Natural killer cell (primary cell): ENCODE measurements at places on chromosomes 7 and 10.
A peak's percentile ranks its signal among the peaks of the same experiment; 100 is the strongest.

GRCh38 chr10:108319434-108320222 is 1155.1 kb upstream of the SORCS1 start:
- DNase-seq, result no peak

DNA sequence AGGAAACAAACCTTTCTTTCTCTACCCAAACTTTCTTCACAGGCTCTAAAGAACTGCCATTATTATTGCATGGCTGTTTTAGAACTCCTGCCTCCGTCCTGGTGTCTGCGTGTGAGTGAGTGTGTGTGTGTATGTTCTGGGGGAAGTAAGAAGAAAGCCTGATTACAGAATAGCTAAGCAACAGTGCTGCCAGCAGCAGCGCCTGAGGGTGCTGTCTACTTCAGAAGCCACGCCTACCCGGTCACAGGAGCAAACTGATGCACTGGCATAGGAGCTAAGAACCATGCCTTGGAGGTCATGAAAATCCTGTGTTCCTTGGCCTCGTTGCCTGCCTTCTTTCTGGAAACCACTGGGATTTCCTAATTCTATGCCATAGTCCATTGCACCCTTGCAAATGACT is 25.2 kb downstream of the LIPK start:
- DNase-seq, result no peak

DNA sequence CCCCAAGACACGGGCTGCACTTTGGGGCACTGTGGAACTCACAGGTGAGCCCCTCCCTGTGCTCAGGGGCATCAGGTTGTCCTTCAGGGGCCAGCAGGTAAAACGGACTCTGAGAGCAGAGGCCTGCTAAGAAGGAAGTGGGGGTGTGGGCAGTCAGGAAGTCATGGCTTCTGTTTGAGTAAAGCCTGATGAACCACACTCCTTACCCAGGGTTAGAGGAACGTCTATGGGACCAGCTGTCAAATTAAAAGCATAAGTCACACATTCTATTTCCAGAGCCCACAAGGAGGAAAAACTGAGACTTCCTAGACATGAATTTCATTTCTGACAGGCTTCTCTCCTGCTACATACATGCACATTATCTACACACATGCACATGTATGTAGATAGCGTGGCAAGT is 616.4 kb downstream of the SDK1 start:
- no peak for DNase-seq

DNA sequence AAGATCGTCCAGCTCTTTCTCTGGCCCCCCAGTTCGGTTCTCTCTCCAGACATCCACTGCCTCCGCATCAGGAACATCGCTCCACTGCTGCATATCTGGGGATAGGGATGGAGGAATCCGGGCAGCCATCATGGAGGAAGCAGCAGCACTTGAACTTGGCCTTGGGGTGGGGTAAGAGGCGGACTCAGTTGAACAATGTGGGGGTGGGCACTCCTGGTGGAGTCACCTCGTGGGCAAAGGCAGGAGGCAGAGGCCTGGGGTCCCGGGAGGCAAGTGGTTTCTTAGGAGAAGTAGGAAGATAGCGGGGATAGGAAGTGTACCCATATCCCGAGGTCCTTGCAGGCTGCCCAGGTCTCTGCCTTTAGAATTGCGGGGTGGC is 98.3 kb downstream of the CHST15 start:
- DNase-seq, result no peak

GRCh38 chr10:23362879-23363792 is 18.5 kb upstream of the C10orf67 start:
- peak; percentile 80 for DNase-seq

DNA sequence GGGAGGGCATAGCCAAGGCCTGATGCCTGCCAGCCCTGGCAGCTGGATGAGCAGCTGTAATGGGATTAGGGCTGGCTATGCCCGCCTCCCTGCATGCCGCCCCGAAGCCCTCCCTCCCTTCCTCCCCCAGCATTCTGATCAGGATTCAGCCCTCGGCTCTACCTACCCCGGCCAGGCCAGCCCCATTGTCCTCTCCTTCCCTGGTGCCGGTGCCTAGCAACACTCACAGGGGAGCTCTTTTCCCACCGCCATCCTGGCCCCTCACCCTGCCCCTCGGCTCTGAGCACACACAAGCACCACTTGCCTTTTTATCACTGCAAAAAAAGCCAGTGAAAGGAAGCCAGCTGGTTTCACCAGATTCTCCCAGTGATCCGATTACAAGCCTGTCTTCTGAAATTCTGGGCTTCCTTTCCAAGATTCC is 9.0 kb upstream of the ADCYAP1R1 start:
- DNase-seq, result no peak

DNA sequence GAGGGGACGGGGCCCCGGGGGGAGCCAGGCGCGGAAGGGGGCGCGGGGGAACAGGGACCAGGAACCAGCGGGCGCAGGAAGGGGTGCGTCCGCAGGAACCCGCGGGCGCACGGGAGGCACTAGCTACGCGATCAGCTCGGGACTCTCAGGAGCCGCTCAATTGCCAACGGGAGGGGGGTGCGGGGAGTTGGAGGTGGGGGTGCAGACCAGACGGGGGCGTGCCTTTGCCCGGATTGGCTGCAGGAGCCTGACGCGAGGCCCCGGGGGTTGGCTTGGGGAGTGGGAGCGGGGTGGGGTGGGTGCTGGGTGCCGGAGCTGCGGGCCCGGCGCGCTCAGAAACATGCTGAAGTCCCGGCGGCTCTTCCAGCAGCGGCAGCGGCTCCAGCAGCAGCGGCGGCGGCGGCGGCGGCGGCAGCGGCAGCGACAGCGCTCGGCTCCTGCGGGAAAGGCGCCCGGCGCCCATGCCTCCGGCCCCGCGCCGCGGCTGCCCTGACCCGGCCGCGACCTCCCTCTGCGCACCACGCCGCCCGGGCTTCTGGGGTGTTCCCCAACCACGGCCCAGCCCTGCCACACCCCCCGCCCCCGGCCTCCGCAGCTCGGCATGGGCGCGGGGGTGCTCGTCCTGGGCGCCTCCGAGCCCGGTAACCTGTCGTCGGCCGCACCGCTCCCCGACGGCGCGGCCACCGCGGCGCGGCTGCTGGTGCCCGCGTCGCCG is at the start of gene ADRB1:
Gene ADRB1, plus strand, starts transcription at position 335 of the 715 bp plus-strand sequence. Its CDS starts 267 bp downstream, at position 602.
- DNase-seq, result peak; percentile 58

- DNase-seq, result no peak
Measured at GRCh38 chr10:90992462-90992861, 71.6 kb upstream of the ANKRD1 start.

- DNase-seq, result no peak
Measured at GRCh38 chr10:10642751-10643150, 374.9 kb upstream of the CELF2 start.

- no peak for DNase-seq
Measured at GRCh38 chr7:27943241-27943640, 203.3 kb downstream of the TAX1BP1 start.

DNA sequence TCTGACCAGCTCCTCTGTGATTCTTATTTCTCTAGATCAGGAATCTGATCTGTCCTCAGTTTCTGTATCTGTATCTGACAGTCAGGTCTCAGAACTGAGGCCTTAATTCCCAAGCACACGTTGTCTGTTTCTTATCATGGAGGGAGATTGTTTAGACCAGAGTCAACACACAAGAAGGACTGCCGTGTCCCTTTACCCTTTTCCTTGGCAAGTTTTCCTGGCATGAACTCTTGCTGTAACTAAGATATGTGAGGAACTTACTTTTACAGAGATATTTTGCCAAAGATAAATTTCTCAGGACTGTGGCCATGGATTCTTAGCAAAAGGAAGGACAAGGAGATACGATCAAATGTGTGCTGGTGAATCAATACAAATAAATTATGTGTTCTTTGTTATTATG is 181.0 kb downstream of the SORCS3 start:
- no peak for DNase-seq

- DNase-seq, result no peak
Measured at GRCh38 chr7:79774150-79774549, 320.7 kb upstream of the MAGI2 start.

DNA sequence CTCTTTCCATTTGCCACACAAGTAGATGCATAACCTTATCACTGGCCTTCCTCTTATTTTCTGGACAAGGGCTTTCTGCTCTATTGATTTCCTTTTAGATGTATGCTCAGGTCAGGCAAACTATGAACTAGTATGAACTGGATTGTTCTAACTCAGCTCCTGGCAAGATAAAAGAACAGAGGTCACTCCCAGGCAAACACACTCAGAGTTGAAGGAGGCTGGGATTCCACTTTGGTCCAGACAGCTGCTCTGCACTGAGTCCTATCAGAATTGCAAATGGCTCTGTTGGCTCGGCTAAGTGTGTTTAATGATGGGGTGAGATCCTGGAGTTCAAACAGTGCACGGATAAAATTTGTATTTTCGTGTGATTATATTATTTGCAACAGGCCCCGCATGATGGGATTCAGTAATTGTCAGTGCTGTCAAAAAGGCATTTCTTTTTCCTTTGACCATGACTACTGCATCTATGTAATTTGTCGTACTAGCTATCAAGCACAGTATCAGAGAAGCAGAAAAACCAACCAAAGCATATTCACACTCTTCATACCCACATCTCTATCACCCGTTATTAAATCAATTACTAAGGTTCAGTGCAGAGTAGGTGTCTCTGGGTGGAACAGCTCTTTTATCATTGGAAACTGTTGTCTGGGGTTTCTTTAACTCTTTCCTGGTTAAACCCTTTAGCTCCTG is 288.1 kb upstream of the PRKCQ start:
- no peak for DNase-seq

- no peak for DNase-seq
Measured at GRCh38 chr7:50336894-50337703, 32.6 kb downstream of the IKZF1 start.

- no peak for DNase-seq
Measured at GRCh38 chr10:127375461-127375860, 173.6 kb upstream of the NPS start.

GRCh38 chr10:110979611-110980010 is 60.2 kb downstream of the SHOC2 start:
- DNase-seq, result no peak

- DNase-seq, result no peak
Measured at GRCh38 chr7:127819975-127820731, 168.2 kb downstream of the SND1 start.

GRCh38 chr7:20038676-20039075 is 178.5 kb downstream of the MACC1 start:
- no peak for DNase-seq

- DNase-seq, result peak; percentile 1
Measured at GRCh38 chr7:149881328-149882247, 7.8 kb downstream of the ATP6V0E2 start.

- no peak for DNase-seq
Measured at GRCh38 chr10:15485684-15486316, 114.7 kb upstream of the FAM171A1 start.

DNA sequence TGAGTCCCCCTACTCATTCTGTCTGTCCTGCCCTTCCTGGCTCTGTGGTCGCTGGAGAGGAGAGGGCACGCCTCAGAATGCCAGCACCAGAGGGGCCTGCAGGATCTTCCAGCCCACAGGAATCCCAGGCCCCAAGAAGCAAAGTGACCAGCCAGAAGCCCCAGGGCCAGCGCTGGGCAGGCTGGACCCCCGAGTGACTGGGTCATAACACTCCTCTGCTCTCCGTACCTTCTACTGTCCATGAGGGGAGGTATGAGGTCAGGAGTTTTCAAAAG is 102.6 kb upstream of the GPR26 start:
- no peak for DNase-seq

DNA sequence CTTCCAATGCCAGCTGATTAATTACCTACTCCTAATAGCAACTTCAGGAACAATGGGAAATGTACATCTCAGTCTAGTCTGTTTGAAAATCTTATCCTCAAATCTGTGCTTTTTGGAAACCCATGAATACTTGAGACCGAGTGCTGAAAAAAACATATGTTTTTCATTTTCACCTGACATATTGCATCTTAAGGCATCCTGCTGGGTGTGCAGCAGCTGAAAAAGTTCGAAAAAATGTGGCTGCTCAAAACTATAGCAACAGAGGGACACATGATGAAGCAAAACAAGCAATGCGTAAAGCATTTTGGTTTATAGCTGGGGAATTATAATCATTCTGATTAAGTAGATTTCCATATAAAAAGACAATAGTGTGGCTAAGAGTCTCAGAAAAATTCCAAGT is 218.0 kb downstream of the CREB5 start:
- DNase-seq, result no peak

- DNase-seq, result no peak
Measured at GRCh38 chr7:151056666-151057505, 811 bp downstream of the CDK5 start.

DNA sequence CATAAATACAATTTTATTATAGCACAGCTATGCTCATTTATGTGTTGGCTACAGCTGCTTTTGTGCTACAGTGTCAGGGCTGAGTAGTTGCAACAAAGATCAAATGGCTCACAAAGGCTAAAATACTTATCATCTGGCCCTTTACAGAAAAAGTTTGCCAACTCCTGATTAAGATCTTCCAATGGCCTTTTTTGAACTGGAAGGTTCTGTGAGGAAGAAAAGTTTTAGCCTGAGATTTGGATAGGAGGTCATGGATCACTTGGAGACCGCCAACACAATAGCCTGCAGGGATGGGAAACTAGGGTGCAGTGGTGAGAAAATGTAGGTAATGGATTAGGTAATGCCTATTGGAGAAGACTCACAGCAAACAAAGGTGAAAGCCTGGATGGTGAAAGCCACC is 169.8 kb downstream of the NOC3L start:
- no peak for DNase-seq

GRCh38 chr7:130294314-130294713 is 1.4 kb downstream of the CPA4 start:
- DNase-seq, result no peak

GRCh38 chr7:118286131-118286530 is 61.6 kb downstream of the ANKRD7 start:
- no peak for DNase-seq

- DNase-seq, result peak; percentile 59
Measured at GRCh38 chr7:44565097-44565794, 8.5 kb downstream of the DDX56 start.
